Activated T-cell treated with anti-CD3 and anti-CD28 coated beads, Interleukin-2, amount 50 U/mL, for 48 hours (primary cell): ENCODE measurements at places on chromosomes 7 and 10.
A peak's percentile ranks its signal among the peaks of the same experiment; 100 is the strongest.

DNA sequence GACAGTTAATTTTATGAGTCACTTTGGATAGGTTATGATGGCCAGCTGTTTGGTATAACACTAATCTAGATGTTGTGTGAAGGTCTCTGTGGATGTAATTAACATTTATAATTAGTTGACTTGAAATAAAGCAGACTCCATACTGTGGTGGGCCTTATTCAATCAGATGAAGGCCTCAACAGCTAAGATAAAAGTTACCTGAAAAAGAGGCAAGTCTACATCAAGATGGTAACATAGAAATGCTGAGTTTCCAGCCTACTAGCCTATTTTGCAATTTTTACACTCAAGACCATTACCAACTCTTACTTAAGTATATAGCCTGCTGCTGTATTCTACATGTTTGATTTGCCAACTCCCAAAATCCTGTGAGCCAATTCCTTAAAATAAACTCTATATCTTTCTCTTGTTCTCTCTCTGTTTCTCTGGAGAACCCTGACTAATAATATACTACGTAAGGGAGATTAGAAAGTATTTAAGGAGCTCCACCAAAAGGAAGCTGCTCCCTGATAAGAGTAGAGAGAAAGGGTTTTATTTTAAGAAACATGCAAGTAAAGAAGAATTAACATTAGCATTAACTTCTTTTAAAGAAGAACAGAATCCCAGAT lies 42.7 kb downstream of the ZNF438 start:
- DNase-seq: no peak

GRCh38 chr7:73995821-73996511 lies 32.0 kb upstream of the ELN start:
- no peak for DNase-seq

DNA sequence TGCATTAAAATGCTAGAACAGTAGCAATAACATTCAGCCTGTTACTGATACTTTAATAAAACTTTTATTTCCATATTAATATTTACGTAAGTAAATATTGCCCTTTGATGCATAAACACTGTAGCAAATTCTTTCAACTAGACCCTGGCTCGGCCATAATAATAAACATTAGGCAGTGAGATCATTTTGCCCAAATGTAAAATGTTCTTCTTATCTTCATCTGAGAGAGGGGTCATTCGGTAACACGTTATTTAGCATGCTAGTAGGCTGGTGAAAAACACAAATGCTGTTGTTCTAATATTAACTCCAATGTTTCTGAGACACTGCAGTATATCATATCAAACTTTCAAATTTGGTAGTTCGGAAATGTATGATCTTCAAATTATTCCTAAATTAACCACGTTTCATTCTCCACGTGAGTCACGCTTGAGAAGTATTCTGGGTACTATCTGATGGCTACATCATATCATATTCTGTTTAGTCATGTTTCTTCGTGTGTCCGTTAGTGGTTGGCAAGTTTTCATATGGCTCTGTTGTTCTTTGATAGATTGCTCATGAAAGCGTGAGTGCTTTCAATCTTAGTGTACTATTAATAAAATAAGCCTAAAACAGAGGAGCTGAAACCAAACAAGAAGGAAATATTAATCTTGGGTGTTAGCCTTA lies 145.8 kb downstream of the NSUN6 start:
- DNase-seq: no peak

- no peak for DNase-seq
Observed at GRCh38 chr10:110491346-110491745, 6.4 kb upstream of the DUSP5 start.

DNA sequence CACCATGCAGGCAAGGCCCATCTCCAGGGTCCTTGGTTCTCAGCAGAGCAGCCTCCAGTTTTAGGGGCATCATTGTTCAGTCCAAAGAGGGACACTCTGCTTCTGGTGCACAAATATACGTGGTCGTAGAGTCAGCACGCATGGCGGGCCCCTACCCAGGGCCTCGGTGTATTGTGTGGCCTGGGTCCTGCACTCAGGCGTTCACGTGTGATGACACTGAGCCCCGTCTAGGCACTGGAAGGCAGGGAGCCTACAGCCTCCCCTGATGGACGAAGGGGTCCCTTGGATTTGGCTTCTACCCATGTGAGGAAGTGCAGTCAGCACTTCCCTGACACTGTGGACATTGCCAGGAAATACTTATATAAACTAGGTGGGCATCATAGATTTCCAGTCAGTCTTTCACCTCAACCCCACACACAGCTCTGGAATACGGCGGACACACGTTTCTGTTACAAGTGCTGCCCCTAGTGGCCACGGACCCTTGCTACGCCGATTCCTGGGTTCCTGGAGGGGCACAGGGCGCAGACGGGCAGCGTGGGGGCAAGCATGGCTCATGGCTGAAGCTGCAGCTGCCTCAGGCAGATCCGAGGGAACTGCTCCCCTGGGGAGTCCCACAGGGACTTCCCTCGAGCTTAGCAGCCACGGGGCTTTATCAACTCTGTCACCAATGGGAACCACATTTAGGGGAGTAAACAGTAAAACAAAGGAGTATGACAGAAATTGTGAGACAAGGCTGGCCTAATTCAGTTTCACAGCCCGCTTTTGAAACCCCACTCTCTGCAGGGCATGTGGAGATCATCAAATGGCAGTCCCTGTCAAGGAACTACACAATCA lies 25.4 kb downstream of the AIFM2 start:
- DNase-seq: peak; percentile 48

- no peak for DNase-seq
Observed at GRCh38 chr10:91061608-91062007, 140.7 kb upstream of the ANKRD1 start.

- DNase-seq: no peak
Observed at GRCh38 chr7:78528964-78529363, 730.4 kb downstream of the PHTF2 start.

GRCh38 chr10:119166564-119166963 lies 1.1 kb upstream of the SFXN4 start:
- no peak for DNase-seq

DNA sequence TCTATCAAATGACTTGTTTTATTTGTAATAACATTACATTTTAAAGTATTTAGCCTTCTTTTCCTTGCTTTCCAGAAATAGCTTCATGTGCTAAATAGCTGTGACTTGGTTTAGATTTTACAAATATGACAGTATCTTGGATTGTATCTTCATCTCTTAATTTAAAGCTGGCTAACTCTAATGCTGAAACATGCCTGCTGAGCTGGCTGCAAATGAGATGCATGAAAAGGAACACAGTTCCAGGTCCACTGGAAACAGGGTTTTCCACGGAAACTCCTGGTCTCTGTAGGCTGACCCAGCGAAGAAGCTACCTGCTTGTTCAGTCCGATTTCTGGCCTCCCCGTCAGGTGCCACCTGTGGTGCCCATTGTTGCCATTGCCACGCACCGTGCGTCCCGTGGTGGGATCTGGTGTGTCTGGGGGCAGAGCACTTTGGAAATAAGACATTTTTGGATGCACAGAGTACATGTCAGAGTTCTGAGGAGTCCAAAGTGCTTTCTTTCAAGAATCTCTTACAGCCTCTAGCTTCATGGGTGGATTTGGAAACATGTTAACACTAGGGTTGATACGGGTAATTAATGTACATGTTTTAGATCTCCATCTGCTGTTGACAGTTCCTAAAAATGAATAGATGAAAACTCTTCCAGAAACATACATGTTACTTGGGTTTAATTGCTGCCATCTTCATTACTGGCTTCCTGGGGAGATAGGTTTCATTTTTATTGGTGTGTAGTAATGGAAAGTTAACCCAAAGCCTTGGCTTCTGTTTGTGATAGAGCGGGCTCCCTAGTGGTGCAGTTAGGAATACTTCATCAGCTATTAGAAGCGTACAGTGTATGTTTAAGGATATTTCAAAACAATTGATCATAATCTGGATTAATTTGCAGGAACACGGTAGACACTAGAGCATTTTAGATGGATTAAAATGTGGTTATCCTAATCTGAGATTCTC lies 45.0 kb downstream of the SHH start:
- no peak for DNase-seq

- DNase-seq: no peak
Observed at GRCh38 chr7:152899004-152899403, 139.5 kb downstream of the ACTR3B start.

DNA sequence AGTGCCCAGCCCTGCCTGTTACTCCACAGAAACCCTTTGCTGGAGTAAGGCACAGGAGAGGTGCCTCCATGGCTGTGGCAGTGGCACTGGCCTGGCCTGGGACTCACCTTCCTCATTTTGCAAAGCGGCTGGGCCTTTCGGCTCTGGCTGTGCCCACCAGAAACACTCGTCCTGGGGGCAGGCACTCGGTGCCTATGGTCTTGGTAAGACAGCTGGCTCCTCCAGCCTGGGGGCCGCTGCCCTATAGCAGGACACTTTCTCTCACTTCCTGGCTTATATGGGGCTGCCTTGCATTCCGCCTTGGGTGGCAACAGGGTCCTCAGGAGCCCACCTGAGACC lies 13.2 kb downstream of the ZMIZ1 start:
- no peak for DNase-seq

DNA sequence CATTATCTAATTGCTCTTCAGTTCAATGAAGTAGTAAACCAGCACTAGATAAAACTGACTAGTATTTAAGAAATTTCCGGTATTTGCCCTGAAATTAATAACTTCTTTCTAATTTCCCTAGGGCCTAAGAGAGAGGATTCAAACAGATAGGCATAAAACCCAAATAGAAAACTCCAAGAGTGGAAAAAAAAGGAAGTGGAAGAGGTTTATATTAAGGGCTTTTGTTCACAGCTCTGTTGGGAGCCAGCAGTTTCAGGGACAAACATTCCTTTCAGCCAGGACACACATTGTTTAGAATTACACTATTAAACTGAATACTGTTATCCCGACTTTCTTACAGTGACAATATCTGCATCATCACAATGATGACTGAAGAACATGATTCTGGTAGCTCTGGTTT lies 3.6 kb downstream of the ODAD2 start:
- no peak for DNase-seq

- no peak for DNase-seq
Observed at GRCh38 chr7:20290505-20291111, 40.1 kb upstream of the ITGB8 start.

DNA sequence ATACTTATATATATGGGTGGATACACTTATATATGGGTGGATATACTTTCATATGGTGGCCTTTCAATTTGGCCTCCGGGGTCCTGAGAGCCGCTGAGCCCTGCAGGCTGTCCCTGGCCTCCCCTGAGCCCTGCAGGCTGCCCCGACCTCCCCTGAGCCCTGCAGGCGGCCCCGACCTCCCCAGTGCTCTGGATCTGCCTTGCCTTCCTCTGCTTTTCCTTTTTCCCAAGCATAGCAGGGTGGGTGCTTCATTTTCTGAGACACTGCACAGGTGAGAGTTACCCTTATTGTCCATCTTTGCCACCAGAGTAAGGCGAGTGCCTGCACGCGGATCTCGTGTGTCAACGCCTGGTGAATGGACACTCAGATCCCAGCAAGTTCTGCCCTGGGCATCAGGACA lies 106.6 kb downstream of the VIPR2 start:
- DNase-seq: peak; percentile 9

DNA sequence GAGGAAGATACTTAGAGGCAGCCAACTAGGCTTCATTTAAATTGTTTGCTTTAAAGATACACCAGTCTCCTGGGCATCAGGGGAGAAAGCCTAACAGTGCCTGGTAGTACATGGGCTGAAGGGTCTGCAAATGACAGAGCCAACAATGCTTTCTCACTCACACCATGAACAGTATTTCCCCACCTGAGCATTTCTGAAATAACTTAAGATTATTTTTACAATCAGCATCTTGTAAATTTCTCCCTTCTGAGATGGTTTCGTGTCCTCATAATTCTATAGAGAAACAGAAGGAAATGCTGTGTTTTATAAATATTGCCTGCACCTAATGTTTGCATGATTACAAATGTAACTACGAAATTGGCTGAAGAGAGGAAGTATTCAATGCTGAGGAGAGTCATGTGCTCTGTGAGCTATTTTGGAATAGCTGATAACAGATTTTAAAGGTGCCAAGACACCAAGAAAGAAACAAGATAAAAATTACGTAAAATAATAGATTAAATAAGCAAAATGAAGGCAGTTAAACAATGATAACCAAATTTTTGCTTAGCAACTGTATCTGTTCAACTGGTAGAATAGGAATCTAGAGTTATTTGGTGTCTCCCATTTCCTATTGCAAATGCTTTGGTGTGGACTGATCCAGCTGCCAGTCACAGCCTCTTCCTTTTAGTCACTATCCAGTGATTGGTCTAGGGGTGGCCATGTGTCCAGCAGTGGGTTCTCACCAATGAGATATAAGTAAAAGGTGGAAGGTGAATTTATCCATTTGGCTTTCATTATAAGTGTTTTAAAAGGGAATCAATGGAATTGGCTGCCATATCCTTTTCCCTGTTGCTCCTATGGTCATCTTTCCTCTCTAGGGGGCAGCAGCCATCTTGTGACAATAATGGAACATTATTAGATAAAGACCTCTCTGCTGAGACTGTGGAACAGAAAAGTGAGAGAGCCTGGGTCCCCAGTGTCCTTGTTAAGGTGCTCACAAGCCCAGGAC lies 167.9 kb upstream of the SLC26A5 start:
- DNase-seq: no peak

GRCh38 chr10:132192076-132192975 lies 5.6 kb downstream of the DPYSL4 start:
- DNase-seq: no peak

DNA sequence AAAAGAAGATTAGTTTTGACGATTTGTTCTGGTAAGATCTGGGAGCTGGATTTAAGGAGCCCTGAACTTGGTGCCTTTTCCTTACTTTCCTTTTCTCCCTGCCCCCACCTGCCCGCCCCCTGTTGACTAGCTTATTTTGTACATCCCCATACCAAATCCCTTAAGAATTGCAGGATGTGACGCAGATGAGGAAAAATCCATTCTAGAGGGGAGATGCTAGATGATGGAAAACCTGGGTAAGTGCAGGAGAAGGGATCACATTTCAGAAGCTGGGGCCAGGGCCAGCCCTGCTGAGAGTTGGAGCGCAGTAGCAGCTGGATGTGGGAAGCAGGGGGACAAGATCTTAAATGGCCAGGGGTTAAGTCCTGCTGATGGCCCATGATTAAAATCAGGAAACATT lies 93.9 kb downstream of the CCDC3 start:
- DNase-seq: no peak

DNA sequence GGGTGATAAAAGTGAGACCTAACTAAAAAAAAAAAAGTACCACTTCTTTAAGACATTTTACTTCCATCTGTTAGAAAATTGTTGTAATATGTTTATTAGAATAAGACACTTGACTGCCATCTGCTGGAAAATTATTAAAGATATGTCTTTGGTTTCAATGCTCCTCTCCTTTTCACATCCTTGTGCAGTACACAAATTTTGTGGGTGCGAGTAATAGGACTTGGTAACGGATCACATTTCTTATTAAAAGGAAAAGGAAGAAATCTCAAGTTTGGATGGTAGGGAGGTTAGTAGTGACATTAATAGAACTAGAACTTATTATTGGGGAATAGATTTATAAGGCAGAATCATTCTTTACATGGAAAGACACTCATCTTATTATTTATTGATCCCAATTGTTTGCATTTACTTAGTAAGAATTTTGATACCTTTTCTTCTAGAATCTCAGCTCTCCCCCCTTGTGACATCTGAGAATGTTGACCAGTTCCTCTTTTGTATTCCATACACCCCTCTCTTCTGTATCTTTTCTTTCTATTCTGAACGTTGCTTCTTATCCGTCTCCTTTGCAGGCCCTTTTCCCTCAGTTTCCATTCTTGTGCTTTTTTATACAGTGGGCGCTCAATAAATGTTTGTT lies 43.0 kb upstream of the RPA3 start:
- no peak for DNase-seq
